ENCODE measurements at places on chromosomes 4 and X.
A peak's percentile ranks its signal among the peaks of the same experiment; 100 is the strongest.

GRCh38 chrX:104854188-104854587 lies 288.2 kb downstream of the IL1RAPL2 start:
- no peak for DNase-seq

- no peak for DNase-seq
Measured at GRCh38 chr4:76083386-76083988, 9.0 kb downstream of the ART3 start.

GRCh38 chrX:65877953-65878352 lies 161.9 kb downstream of the VSIG4 start:
- DNase-seq = no peak

- DNase-seq = no peak
Measured at GRCh38 chr4:120683897-120684540, 238.5 kb downstream of the PRDM5 start.

DNA sequence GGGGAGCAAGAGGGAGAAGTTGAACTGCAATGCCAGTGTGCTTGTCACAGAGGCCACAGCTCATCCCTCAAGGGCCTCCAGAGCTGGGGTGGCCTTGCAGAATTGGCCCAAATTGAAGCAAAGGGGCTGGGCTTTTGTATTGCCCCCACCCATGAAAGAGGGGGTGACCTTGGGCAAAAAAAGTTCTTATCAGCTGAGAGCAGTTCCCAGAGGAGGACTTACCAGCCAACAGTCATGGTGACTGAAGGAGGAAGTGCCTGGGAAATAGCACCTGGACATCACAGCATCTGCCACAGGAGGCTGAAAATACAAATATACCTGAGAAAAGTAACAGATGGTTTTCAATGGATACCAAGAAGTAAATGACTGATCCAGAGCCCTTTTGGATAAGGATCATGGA lies 262.4 kb downstream of the MID1IP1 start:
- no peak for DNase-seq

- no peak for DNase-seq
Measured at GRCh38 chrX:19799319-19800182, 87.8 kb downstream of the SH3KBP1 start.

DNA sequence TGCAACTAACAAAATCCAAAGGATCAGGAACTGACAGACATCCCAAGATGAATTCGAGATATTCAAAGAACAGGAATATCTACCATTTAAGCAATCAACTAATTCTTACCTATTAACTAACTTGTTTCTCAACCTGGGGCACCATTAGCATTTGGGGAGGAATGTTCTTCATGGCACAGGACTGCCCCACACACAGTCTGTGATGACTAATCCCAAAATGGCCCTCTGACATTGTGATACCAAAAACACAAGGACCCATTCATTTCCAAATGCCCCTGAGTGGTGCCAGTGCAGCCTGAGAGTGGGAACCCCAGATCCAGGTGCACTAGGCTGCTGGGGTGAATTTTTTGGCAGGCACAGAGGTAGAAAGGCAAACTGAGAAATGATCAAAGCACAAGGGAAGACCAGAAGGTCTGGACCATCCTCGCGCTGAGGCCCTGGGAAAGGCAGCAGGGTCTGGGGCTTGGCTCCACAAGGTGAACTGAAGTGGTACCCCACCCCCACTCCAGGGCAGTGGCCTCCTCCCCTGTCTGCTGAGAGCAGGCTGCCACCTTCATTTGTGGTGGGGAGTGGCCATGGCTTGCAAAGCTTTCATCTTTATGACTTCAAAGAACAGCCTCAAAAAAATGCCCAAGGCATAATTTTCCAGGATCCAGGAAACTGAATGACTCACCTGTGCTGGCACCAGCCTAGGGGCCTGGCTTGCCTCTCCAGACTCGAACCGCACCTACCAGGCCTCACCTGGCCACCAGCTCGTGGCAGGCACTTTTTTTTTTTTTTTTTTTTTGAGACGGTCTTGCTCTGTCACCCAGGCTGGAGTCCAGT lies 122.4 kb downstream of the BCOR start:
- DNase-seq = peak; percentile 8

DNA sequence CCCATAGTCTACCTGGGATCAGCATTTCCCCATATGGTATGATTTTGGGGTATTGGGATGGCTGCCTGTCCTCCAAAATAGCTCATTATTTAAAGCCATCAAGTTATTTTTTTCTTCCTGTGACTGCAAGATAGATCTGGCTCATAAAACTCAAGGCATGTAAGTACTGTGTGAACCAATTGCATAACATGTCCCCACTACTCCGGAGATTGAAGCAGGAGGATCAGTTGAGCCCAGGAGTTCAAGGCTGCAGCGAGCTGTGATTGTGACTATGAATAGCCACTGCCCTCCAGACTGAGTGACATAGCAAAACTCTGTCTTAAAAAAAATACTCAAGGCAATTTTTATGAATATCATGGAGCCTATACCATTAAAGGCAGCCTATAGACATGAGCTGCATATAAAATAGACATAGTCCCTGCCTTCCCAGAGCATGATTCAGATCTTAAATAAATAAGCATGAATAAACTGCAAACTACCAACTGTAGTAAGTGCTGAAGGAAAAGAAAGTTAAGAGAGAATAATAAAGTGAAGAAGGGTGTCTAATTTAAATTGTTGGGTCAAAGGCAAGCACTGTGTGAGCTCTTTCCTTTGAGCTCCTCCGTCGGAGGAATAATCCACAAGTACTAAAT lies 16.9 kb upstream of the MMAA start:
- no peak for DNase-seq

- no peak for DNase-seq
Measured at GRCh38 chr4:53197772-53198142, 168.1 kb downstream of the SCFD2 start.

- no peak for DNase-seq
Measured at GRCh38 chrX:29587107-29587506, 628.3 kb upstream of the MAGEB2 start.

GRCh38 chr4:88378691-88379559 lies at the start of gene HERC6:
Gene HERC6, plus strand, starts transcription at chr4:88378852. Its CDS starts 70 bp downstream, at chr4:88378922.
- peak; percentile 86 for DNase-seq

DNA sequence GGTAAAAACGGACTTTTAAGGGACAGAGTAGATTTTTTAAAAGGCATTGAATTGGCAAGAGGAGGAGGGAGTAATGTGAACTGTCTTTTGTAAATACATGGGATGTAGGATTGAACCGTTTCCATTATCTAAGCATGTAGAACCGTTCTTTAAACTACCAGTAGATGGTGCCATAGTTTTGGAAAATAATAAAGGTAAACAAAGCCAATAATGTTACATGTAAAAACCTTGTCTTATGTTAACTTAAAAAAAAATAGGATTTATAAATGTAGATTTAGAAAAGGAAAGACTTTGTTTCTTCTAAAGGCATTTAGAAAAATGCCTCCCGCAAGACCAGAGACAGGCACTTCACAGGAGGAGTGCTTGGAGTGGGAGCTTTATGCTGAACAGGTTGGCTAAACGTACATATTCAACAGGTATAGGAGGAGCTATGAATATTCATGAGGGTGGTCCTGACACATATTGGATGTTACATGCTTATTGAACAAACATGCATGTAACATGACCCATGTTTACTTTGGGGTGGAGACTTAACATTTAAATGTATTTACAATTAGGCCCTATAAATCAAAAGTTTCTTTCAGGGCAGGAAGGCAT lies 45.5 kb upstream of the FAM241A start:
- DNase-seq = no peak

GRCh38 chr4:140220058-140220457 lies 66.1 kb upstream of the MAML3 start:
- no peak for DNase-seq

GRCh38 chr4:11631416-11631815 lies 202.7 kb upstream of the HS3ST1 start:
- no peak for DNase-seq

- no peak for DNase-seq
Measured at GRCh38 chr4:3236326-3236878, 12.6 kb upstream of the MSANTD1 start.

DNA sequence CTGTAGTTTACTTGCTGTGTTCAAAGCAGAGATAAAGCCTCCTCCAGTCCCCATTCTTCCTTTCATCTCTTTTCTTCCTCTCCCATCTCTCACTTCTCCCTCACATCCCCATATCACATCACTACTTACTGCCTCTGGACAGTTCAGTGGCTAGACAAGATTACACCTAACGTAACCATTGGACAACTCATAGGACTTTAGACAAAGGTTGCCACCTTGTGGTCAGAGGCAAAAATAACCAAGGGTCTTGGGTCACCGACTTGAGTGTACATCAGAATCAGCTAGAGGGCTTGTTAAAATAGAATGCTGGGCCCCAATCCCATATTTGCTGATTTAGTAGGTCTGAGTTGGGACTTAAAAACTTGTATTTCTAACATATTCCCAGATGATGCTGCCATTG lies 109.3 kb upstream of the DGKK start:
- peak; percentile 7 for DNase-seq

DNA sequence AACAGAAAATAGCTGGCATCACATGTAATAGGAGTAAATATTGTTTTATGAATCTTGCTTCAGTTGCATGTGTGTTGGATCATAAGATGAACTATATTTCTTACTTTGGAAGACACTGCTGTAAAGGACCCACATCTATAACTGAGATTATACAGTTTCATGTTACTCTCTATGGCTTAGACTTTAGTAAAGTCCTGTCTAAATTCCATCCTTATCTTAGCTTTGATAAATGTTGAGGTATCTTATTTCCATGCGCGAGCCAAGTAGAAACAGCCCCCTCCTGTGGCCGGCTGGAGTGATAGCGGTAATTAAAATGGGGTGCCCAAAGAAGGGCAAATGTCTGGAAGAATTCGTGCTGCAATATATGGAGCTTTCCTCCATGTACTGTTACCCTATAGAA lies 43.0 kb downstream of the CCDC158 start:
- DNase-seq = no peak

GRCh38 chr4:145161549-145161948 lies 18.8 kb downstream of the OTUD4 start:
- DNase-seq = no peak

- DNase-seq = no peak
Measured at GRCh38 chrX:22109442-22109841, 77.3 kb downstream of the PHEX start.

GRCh38 chr4:99998062-99998867 lies 48.2 kb upstream of the H2AZ1 start:
- DNase-seq = no peak

- no peak for DNase-seq
Measured at GRCh38 chr4:102637391-102637790, 123.4 kb downstream of the MANBA start.

- no peak for DNase-seq
Measured at GRCh38 chr4:106898621-106899230, 137.4 kb downstream of the DKK2 start.

GRCh38 chr4:36432586-36432985 lies 151.2 kb downstream of the DTHD1 start:
- no peak for DNase-seq

DNA sequence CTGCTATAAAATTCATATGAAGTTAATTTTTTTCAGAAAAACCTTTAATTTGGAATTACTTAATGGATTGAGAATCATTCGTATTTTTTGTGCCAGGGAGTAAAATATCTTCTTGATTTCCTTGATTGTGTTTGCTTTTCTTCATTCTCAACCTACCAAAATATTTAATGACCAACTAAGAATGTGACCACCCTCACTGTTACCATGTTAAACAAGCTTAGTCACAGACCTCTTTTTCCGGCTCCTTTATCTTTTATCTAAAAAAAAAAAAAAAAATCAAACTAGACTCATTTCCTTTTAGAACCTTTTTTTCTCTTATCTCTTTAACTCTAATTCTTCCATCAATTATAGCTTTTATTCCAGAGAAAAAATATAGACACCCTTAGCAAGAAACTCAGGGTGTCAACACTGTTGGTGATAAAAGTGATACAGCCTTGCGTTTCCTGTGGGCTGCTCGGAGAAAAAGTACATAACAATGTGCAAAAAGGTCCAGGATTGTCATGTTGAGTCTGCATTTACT lies 20.6 kb upstream of the HPGDS start:
- no peak for DNase-seq

GRCh38 chrX:82748906-82749505 lies 759.1 kb upstream of the POU3F4 start:
- DNase-seq = no peak

- no peak for DNase-seq
Measured at GRCh38 chr4:158667651-158668198, 4.0 kb downstream of the C4orf46 start.

- no peak for DNase-seq
Measured at GRCh38 chrX:34562006-34562405, 95.1 kb downstream of the TMEM47 start.

DNA sequence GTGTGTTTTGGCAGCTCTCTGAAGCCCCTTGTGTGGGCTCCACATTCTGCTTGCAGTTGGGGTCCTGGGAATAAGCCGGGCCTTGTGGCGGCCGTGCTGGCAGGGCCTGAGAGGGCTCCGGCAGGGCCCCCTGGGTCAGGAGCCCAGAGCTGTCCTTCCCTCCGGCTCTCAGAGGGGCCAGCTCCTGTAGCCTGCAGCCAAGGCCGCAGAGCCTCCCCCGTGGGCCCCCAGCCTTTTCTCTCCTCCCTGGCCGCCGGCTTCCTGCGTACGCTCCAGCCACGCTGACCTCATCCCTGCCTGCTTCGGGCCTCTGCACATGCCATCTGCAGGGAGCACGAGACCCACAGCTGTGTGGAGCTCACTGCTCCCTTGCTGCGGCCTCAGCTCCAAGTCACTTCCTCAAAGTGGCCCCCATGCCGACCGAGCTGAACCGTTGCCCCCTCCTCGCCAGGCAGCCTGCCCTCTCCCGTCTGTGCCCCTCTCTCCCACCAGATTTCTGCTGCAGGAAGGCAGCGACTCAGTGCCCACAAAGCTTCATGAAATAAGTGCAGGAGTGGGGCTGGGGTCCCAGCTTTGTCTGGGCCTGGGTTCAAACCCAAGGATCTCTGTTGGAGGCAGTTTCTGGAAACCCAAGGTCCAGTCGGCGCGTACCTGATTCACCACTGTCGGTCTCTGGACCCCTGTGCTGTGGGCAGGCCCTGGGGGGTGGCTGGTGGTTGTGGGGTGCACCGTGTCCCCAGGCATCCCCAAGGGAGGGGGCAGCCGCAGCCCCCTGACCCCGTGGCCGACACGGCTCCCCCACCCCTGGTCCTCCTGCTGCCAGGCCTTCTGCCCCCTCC lies 57.1 kb upstream of the NKX1-1 start:
- DNase-seq = no peak

DNA sequence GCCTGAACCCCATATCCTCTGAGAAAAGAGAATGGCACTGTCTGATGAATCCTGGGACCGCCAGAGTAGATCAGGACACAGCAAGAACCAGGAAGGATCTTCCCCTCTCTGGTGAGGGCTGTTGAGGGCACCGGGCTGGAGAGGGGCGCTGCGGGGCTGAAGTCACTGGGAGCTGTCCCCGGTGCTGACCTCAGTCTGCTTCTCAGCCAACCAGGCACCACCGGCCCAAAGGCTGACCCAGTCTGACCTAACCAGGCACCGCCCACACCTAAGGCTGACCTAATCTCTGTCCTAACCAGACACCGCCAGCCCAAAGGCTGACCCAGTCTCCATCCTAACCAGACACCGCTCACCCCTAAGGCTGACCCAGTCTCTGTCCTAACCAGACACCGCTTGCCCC lies 82.8 kb downstream of the CPZ start:
- DNase-seq = no peak

DNA sequence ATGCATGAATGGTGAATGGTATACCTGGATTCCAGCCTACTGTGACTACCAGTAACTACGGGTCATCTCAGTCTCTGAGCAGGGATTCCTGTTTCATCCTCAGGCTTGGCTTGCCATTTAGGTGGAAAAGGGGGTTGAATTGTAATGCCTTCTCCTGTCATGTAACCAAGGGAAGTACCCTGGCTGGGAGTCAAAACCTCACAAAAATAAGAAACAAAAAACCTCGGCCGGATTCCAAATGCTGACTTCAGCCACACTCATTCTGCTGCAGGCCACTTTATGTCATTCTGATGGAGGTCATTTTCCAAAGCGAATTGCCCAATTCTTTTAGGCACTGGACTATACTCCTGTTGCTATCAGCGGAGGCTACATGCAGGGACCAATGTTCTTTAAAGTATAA lies 324.7 kb downstream of the LDB2 start:
- DNase-seq = no peak

Data from pancreas (tissue), 10 donors.